Heart left ventricle (tissue), 16 donors: ENCODE measurements at places on chromosomes 11 and 22. TPM values are rescaled to one million over a fixed set of nuclear protein-coding genes. Genes with fewer than 3 reads are reported as not detected.

Gene KCTD14
- polyA plus RNA-seq, result 0.23 TPM

Gene DCHS1
- 6.6 TPM for polyA plus RNA-seq

GRCh38 chr22:29194184-29194583 lies 11.5 kb upstream of the EMID1 start:
- no peak for DNase-seq

Gene PGA3
- polyA plus RNA-seq, result 0.21 TPM

DNA sequence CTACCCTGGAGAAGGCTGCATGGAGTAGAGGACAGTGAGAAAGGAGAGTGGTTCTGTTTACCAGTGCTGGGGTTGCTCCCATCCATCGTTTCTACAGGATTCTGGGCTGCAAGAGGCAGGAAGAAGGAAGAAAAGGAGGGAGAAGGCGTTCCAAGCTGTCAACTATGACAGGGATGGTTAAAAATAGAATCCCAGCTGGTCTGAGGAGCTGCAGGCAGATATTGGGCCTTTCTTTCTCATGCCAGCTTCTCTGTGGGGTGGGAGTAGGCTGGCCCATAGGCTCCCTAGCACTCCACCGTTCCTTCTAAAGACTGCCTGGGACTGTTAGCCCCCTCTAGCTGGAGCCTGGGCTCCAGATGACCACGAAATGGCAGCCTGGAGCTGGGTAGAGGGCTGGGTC lies 13.6 kb downstream of the CCKBR start:
- DNase-seq, result no peak

- no peak for DNase-seq
Measured at GRCh38 chr22:28171712-28172111, 252.7 kb upstream of the PITPNB start.

DNA sequence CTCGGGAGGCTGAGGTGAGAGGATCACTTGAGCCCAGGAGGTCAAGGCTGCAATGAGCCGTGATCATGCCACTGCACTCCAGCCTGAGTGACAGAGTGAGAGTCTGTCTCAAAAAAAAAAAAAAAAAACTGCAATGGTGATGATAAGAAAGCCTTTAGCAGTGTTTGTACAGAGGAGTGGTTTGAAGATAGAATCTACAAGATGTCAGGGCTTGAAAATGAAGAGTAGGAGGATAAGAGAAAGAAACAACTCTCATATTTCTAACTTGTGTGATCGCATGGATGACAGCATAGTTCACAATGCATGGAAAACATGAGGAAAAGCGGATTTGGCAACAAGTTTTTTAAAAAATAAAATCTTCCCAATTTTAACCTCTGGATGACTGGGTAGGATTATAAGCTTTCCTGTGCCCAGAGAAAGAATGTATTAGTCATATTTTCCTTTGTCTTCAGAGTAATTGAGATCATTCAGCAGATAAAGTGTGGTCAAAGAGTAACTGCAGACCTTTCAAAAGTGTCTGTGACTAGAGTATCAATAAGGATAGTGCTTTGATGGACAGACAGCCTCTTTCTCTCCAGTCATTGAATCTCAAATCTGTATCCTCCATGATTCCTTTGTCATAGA lies 328.1 kb downstream of the CASP12 start:
- DNase-seq, result no peak

DNA sequence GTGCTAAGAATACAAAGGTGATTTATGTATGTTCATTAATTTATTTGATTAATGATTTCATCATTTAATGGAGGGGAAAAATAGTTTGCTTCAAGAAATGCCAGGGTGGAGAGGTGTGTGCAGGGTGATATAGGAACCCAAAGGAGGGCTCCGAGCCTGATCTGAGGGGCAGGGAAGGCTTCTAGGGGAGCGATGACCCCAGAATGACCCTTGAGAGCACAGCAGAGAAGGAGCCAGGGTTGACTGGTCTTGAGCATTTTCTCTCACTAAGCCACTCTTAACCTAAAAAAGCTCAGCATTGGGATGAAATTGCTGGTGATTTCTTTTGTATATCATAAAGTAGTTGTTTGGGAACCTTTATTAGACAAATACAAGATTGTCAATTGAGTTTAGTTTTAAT lies 35.1 kb downstream of the HIPK3 start:
- DNase-seq, result no peak

Gene ART1
- not detected for polyA plus RNA-seq

GRCh38 chr22:33044112-33044511 lies 14.1 kb downstream of the SYN3 start:
- no peak for DNase-seq

GRCh38 chr11:46603704-46604308 lies 10.0 kb upstream of the AMBRA1 start:
- DNase-seq, result no peak

GRCh38 chr11:129013737-129014475 lies 71.2 kb upstream of the TP53AIP1 start:
- no peak for DNase-seq

Gene MYOD1
- not detected for polyA plus RNA-seq

DNA sequence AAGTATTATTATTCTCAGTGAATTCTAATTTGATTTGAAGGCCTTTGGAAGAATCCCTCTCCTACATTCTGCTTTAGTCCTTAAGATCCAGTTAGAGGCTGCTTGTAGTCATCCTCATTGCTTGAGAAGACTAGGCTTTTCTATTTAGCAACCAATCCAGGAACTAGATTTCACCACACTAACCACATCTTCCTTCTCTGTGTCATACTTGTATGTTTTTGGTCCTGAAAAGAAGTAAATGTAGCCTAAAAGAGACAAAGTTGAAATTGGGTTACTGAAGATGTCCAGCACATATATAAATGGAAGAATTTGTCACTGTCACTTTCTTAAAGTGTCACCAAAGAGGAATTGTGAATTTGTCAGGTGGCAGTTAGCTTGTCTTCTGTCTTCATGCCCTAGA lies 46.6 kb upstream of the MMP7 start:
- DNase-seq, result no peak

Gene KDM4D
- polyA plus RNA-seq, result 0.85 TPM

DNA sequence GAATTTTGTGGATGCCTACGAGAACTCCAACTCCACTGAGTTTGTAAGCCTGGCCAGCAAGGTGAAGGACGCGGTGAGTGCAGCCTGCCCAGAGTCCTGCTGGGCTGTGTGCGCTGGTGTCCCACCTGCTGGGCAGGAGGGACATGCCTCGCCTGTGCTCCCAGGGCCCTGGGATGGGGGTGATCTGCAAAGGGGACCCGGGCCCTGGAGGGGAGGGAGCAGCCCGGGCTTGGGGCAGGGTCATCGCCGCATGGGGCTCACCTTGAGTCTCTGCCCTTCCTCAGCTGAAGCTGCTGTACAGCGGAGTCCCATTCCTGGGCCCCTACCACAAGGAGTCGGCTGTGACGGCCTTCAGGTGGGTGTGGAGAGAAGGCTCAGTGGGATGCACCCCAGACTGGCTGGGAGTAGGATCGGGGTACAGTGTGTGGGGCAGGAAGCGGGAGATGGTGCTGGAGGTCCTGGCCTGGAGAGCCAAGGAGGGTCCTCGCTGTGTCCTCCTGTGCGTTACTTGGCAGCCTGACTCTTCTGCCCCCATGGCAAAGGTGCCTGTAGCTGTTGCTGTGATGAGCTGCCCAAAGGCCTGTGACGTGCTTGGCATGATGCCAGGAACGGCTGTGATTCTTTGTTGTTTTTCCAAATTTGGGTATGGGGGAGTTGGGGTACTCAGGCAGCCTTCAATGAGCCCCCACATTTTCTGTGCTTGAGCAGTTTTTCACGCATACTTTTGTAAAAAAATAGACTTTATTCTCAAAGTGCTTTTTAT lies 29.2 kb downstream of the ST14 start:
- no peak for DNase-seq
